ENCODE measurements at places on chromosomes 3 and 15.
A peak's percentile ranks its signal among the peaks of the same experiment; 100 is the strongest.

DNA sequence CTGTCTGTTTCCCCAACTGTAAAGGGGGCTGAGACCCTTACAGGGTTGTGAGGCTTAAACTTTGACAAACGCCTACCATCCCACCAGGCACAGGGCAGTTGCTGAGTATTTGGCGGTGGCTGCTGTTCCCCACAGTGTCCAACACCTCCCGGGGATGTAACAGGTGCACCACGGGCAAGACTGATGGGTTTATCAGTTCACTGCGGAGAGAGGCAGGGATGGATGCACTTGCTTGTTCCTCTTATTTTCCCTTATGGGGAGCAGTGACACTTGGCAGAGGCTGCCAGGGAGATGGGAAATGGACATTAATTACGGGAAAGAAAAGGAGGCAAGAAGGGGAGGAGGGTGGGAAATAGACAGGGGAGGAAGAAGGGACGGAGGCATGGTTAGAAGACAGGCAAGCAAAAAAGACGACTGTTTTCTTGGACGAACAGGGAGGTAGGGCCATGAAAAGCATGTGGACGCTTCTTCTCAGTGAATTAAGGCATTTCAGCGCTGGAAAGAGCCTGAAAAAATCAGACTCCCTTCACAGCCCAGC is 16.6 kb upstream of the ADIPOQ start:
- DNase-seq = no peak

- DNase-seq = no peak
Measured at GRCh38 chr3:4356546-4357410, 53.6 kb downstream of the SETMAR start.

DNA sequence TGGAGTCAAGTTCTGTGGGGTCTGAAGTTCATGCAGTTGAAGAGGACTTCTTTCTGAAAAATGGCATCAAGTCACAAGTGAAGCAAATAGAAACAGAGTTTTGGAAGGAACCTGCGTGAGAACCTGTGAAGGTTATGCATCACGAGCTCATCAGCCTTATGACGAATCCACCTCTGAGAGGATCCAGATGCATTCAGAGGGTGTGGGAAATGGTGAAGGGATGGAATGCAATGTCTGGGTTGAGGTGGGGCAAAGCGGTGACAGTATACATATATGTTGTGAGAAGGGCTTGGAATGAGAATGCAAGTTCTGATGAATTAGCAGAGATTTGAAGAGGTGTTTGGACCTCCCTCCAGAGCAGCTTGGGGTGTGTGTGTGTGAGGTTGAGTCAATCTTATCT is 382.1 kb upstream of the TBL1XR1 start:
- DNase-seq = no peak

DNA sequence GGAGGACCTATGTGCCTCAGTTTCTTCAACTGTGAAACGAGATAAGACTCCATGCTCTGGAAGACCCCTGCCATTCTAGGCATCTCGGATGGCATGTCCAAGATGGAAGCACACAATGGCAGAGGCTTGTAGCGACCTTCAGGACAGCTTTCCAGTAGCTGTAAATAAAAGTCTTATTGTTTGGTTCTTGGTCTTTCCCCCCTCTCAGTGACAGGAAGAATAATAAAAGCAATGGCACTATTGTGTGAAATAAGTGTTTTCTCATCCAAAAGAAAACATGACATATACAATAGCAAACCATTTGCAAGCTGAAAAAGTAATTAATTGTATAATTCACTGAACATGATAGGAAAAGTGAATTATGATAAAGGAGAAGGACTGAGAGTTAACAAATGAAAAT is 32.5 kb upstream of the CD47 start:
- no peak for DNase-seq

DNA sequence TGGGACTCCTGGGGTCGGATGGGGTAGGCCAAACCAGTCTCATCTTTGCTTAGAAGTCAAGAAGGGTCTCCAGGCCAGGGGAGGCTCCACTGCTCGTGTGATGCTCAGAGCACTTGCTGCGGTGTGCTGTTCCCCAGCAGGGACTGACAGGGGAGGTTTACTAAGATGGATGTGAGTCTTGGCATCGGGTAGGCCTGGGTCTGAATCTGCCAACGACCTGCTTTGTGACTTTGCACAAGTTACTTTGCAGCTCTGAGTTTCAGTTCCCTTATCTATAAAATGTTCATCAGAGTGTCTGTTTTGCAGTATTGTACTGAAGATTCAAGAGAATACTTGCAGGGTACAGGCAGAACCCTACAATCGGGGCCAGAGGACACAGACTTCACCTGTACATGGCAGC is 17.3 kb upstream of the CDCP1 start:
- no peak for DNase-seq

DNA sequence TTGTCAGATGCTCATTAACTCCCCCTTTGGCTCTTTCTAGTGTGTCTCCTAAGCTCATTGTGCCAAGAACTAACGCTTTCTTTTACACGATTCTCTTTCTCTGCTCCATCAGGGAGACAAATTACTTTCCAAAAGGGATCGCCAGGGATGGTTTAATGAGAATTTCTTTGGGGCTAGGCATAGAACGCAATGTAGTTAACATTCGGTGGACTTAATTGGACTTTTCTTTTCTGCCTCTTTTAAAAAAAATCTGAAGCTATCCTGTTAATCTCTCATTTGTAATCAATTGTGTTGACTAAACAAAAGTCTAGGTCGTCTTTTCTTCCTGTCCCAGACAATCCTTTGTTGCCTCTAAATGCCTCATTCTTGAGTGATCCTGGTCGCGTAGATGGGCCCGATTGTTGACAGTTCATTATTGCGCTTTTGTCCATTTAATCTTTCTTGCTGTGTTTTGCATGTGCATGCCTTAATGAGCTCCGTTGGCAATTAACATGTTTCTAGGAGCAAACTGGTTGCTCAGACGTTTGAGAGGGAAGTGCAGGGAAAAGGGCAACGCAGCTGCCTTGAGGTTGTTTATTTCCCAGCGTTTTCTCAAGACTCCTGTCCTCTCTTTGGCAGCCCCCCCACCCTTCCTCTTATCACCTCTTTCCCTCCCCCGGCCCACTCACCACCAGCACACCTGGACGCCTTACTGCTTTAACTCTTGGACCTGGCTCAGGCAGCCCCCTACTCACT is 7.8 kb downstream of the FEZF2 start:
- no peak for DNase-seq

- no peak for DNase-seq
Measured at GRCh38 chr3:144516589-144516988, 545.0 kb downstream of the DIPK2A start.

DNA sequence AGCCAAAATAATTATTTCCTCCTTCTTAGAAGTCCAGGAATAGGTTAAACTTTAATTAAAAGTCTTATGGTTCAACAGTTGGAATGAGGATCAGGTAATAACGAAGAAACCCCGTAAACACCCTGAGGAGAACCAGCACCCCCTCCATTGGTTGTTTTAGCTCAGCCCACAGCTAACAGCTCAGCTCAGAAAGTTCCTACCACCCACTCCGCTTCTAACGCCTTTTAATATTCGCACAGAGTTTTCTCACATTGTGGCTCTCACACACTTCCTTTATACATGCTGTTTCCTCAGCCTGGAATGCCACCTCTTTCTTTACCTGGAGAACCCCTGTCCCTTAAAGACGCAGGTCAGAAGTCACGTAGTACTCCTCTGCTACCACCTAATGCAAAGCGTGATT is 17.0 kb downstream of the CX3CR1 start:
- no peak for DNase-seq

GRCh38 chr3:108487439-108487838 is 23.0 kb downstream of the MYH15 start:
- no peak for DNase-seq

GRCh38 chr15:72227192-72227586 is 3.8 kb downstream of the PKM start:
- DNase-seq = peak; percentile 58

GRCh38 chr3:133934073-133934970 is 38.6 kb upstream of the RAB6B start:
- no peak for DNase-seq

GRCh38 chr3:188829576-188829975 is 342.2 kb upstream of the TPRG1 start:
- DNase-seq = no peak

DNA sequence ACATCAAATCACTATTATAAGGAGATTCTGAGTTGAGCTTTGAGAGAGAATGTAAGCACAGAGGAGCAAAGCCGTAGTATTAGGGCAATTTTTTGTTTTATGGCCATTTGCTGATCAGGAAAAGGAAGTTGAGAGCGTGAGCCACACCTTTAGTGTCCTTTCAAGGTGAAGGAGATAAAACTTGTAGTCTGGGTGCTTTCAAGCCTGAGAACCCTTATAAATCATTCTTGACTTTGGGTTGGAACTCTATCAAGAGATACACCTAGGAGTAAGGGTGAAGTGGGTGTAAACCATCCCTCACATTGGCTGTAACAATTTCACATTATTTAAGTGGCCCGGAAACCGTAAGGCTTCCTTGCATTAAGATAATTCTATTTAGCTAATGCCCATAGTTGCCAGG is 122.2 kb downstream of the ATG7 start:
- DNase-seq = no peak

DNA sequence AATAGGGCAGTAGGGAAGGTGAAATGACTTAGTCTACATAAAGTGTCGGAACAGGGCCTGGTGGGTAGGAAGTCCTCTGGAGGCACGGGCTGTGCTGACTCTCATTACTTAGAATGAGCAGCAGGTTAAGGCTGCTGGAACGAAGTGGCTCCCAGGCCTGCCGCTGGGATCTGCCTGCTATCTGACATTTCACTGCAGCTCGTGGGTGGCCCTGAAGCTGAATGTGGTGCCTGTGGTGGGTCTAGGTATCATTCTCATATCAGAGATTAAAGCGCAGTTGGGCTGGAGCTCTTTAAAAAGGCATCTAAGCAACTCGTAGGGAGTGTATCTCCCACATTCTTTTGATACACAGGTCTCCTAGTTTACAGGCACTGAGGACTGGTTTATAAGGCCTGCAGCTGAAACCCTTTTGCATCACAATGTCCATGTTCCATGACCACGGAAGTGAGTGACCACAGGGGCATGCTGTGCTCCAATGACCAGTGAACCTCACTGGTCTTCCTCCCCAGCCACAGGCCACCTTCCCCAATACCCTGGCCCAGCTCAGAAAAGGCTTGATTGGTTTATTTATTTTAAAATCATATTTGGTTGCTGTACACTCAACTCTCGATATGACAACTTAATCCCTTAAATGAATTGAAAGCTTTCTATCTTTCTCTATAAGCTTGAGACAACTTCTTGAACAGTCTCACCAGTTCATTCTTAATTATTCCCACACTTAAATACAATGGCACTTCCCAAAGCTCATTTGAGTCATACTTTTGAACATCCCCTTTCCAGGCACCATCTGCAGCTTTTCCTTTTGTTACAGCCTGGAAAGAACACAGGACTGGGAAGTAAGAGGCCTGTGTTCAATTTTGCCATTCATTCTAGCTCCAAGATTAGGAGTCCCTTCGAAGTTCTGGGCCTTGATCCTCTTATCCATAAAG is 19.0 kb downstream of the ADAMTS9 start:
- no peak for DNase-seq

GRCh38 chr3:45555086-45555591 is 39.4 kb upstream of the LIMD1 start:
- no peak for DNase-seq

DNA sequence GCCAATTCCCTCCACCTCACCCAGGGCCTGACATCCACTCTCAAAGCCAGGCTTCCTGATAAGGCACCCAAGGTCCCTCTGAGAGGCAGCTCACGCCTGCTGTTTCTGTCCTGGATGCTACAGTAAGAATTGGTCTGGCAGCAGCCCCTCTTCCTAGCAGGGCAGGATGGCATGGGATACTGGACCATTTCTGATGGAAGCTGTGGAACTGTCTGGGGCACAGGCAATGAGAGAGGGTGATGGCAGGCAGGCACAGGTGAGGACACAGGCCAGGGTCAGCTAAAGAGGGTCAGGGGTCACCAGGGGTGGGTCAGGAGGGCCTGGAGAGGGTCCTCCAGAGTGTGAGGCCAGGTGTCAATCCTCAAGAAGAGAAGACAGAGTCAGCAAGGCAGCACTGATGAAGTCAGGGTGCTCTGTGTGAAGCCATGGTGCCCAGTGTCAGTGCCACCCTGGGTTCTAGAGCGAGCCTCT is 41.9 kb upstream of the SLC41A3 start:
- no peak for DNase-seq

- DNase-seq = no peak
Measured at GRCh38 chr15:26103002-26103404, 239.9 kb upstream of the ATP10A start.

DNA sequence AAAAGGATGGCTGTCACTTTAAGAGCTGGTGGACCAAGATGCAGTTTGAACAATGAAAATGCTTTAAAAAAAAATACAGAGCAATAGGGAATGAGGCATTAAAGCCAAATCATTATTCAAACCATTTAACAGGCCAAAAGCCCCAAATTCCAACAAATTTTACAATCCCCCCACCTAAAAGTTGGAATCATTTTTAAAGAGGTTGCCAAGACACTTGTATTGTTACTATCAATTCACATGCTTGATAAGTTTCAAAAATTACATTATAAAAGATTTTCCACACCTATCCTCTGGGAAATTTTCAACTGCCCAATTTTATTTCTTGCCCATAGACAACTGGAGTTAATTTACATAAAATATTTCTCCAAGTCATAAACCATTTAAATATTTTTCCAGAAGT is 192.3 kb upstream of the ARHGEF26 start:
- DNase-seq = no peak

DNA sequence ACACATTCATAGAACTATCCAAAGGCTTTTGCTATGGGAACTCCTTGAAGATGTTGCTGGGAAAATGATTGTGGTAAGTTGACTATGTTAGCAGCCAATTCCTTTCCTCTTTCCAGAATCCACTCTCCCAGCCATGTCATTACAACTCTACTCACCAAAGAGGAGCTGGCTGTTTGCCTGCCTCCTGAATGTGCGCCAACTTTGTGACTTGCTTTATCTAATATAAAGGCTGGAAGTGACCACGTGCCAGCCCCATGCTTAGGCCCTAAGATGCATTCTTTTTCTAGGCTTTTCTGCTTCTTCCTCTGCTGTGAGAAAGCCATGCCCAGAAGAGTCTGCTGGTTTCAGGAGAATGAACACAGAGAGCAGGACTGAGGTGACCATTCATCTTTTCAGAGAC is 182.2 kb downstream of the GABRB3 start:
- no peak for DNase-seq

DNA sequence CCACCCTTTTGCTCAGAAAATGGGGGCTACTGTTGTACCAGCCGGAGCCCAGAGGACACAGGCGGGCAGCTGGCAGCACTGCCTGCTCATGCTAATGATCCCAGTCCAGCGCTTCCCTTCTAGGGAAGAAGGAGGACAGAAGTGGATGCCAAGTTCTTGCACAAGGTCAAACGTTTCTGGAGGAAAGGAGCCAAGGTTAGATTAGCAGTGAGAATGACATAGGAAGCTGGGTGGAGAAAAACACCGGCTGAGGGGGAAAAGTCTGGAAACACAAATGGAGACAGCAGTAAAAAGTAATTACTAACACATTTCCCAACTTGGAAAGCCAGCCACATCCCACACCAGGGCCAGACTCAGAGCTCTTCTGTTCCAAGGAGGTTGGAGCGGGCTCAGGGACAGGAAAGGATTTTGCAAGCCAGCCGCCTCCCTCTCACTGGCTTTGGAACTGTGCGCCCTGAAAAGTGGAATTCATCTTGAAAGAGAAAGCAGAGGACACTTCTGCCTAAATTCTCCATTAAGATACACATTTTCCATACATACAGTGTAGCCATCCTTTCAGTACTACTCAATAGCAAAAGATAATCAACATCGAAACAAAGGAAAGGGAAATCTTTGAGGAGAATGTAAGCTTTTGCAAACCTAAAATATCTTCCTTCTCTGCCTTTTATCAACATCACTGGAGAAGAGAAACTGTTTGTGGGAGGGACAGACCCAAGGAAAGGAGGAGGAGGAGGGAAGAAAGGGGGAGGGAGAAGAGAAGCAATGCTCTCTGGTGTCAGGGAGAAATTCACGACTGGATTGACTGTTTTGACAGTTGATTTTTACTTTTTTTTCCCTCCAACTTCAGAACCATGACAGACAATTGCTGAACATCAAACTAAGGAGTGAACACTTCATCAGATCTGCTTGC is 133.6 kb downstream of the CD47 start:
- peak; percentile 94 for DNase-seq
